Upper lobe of left lung (tissue), 6 donors: ENCODE measurements at places on chromosomes 2 and 18. TPM values are rescaled to one million over a fixed set of nuclear protein-coding genes. Genes with fewer than 3 reads are reported as not detected.

GRCh38 chr2:114252713-114253112, 189.7 kb upstream of the DPP10 start:
- no peaks in the 10 kb centered on the region for H3K4me1 ChIP-seq
- no peak overlapping the region for H3K4me3 ChIP-seq
- H3K36me3 ChIP-seq, result no peaks in the 10 kb centered on the region
- no peak overlapping the region for H3K27ac ChIP-seq

DNA sequence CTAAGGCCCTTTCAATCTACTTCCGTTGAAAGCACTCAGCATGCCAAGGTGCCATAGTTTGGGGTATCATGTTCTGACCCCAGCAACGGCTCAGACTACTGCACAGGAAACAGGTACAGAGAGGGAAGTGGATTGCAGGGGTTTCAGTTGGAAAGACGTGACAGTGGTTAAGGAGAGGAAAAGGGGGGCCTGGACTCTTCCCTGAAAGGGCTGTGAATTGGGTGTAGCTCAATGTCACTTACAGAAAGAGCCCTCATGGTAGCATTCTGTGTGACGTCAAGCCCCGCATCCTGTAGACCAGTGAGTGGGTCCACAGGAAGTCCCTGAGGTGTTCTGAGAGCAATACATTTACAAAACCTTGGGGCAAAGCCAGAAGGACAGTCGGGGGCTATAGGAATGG, 121.5 kb upstream of the GYPC start:
- no peak overlapping the region for H3K27ac ChIP-seq
- H3K4me1 ChIP-seq, result no peaks in the 10 kb centered on the region
- DNase-seq, result no peak
- no peaks in the 10 kb centered on the region for H3K27me3 ChIP-seq
- no peak overlapping the region for H3K4me3 ChIP-seq

GRCh38 chr2:46825939-46826568, 89.6 kb downstream of the MCFD2 start:
- DNase-seq, result no peak
- no peaks in the 10 kb centered on the region for H3K4me1 ChIP-seq
- H3K4me3 ChIP-seq, result no peak overlapping the region
- no peak overlapping the region for H3K27ac ChIP-seq
- no peaks in the 10 kb centered on the region for H3K27me3 ChIP-seq

DNA sequence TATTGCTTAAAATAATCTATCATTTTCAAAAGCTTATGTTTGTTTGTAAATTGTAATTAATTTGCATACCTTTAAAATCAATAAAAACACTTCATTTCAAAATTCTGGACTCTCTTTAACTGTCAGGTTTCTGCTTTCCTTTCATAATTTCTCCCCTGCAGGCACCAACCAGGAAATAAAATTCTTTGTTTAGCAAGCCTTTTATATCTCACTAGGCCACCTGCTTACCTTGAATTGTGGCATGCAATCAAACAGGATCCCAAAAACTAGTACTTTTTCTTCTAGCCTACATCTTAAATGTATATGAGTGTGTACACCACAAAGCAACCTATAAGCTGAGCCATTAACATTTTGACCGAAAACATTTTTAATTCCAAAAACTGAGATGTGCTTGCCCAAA, 233.1 kb downstream of the NR4A2 start:
- H3K4me1 ChIP-seq, result no peaks in the 10 kb centered on the region
- H3K36me3 ChIP-seq, result no peaks in the 10 kb centered on the region
- no peaks in the 10 kb centered on the region for H3K27me3 ChIP-seq
- no peak for DNase-seq
- H3K4me3 ChIP-seq, result no peak overlapping the region

DNA sequence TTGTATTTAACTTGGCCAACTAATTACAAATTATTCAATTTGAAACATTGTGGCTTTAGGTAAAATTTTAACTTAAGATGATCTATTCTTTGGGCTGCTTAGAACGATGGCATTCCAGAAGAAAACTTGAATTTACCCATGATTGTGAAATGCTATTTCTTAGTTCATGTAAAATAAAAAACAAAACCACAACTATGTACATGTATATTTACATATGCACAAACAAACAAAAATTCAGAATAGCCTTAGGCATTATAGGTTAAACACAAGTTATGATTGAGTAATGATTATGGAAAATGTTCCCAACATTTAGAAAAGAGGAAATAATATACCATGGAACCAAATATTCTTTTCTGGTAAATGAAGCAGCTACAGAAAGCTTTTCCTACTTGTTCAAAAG, 3.5 kb upstream of the SMCHD1 start:
- no peak overlapping the region for H3K4me3 ChIP-seq
- no peaks in the 10 kb centered on the region for H3K36me3 ChIP-seq
- H3K4me1 ChIP-seq, result peaks cover 9% of the 10 kb centered on the region
- no peaks in the 10 kb centered on the region for H3K27me3 ChIP-seq
- DNase-seq, result no peak

DNA sequence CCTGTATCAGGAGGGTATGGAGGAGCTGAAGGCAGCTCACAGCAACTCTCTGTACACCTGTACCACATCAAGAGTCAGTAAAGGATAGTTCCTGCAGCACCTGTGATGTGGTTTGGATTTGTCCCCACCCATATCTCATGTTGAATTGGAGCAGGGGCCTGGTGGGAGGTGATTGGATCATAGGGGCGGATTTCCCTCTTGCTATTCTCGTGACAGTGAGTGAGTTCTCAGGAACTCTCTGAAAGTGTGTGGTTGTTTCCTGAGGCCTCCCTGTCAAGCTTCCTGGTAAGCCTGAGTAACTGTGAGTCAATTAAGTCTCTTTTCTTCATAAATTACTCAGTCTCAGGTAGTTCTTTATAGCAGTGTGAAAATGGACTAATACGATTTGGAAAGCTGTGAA, 28.9 kb downstream of the OSBPL1A start:
- H3K4me1 ChIP-seq, result no peaks in the 10 kb centered on the region
- DNase-seq, result no peak
- no peaks in the 10 kb centered on the region for H3K36me3 ChIP-seq
- H3K27me3 ChIP-seq, result no peaks in the 10 kb centered on the region
- H3K4me3 ChIP-seq, result no peak overlapping the region

GRCh38 chr18:77911971-77912605, 662.4 kb downstream of the GALR1 start:
- H3K36me3 ChIP-seq, result no peaks in the 10 kb centered on the region
- no peak overlapping the region for H3K4me3 ChIP-seq
- no peak for DNase-seq
- no peak overlapping the region for H3K27ac ChIP-seq
- no peaks in the 10 kb centered on the region for H3K4me1 ChIP-seq
- H3K27me3 ChIP-seq, result no peaks in the 10 kb centered on the region

Gene KCNJ3
- not detected for total RNA-seq

Gene GGCX
- 21.2 TPM for total RNA-seq
